Karpas-422 (cell line): ENCODE measurements at places on chromosomes 3 and 15. TPM values are rescaled to one million over a fixed set of nuclear protein-coding genes. Genes with fewer than 3 reads are reported as not detected.

RASL12 gene
- not detected in 2 replicates for total RNA-seq

- H3K4me3 ChIP-seq: no peak overlapping the region
- no peaks in the 10 kb centered on the region for H3K36me3 ChIP-seq
- no peaks in the 10 kb centered on the region; the same call in 1 of the 2 replicates for H3K27me3 ChIP-seq
- H3K27ac ChIP-seq: no peak overlapping the region
- DNase-seq: no peak
These were observed 51.0 kb upstream of the ATP13A3 start for GRCh38 chr3:194537732-194538247.

GRCh38 chr3:185439745-185440466, 58.9 kb downstream of the TMEM41A start:
- H3K36me3 ChIP-seq: no peaks in the 10 kb centered on the region
- no peak for DNase-seq
- H3K27ac ChIP-seq: no peak overlapping the region

UBA7 gene
- 10.5 and 24.4 TPM in 2 replicates for total RNA-seq

- peaks cover 44% of the 10 kb centered on the region for H3K36me3 ChIP-seq
- H3K4me1 ChIP-seq: peaks cover 19% of the 10 kb centered on the region
- H3K27me3 ChIP-seq: no peaks in the 10 kb centered on the region
- H3K4me3 ChIP-seq: peak overlapping the region; percentile 99
- peak; percentile 47 for DNase-seq
These were observed 1.1 kb downstream of the RPS17 start for GRCh38 chr15:82538961-82539690.

- DNase-seq: peak; percentile 82
- no peaks in the 10 kb centered on the region for H3K27me3 ChIP-seq
- no peak overlapping the region for H3K4me3 ChIP-seq
- H3K36me3 ChIP-seq: no peaks in the 10 kb centered on the region
- no peak overlapping the region for H3K27ac ChIP-seq
- H3K4me1 ChIP-seq: no peaks in the 10 kb centered on the region
These were observed 12.4 kb downstream of the NTRK3 start for GRCh38 chr15:88243895-88244787.

DNA sequence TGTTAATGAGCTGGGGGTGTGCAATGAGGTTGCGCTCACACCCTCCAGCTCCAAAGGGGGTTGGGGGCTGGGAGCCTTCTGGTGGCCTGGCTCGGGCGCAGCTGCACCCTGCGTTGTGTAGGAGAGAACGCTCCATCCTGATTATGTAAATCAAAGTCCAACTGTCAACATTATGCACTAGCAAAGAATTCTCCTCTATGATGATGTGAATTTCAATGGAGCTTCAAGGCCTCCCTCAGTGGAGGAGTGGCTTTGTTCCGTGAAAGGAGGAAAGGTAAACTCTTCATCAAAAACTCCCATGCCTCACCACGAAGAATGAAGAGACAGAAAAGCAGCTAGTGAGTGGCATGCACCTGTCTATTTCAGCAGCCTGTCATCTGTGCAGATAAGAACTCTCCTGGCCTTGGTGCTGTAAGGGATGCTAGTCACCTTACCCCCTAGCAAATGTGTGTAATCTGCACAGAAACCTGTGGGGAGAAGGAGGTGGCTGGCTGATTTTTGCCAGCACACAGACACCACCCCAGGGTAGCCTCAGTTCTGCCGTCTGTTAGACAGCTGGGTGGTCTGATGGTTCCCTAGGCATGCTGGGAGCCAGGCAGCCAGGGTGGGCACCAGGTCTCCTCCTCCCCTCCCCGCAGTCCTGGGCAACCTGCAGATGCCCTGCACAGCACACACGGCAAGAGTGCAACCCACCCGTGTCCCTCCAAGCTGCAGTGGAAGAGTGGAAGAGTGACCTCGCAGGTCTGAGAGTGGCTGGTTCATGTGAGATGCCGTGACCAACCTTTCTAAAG, 47.0 kb upstream of the TRPM1 start:
- no peaks in the 10 kb centered on the region for H3K27me3 ChIP-seq
- DNase-seq: no peak
- H3K4me3 ChIP-seq: no peak overlapping the region

ANKRD34C gene
- total RNA-seq: 0.93 TPM in 1 of 2 replicates, not detected in the other

DNA sequence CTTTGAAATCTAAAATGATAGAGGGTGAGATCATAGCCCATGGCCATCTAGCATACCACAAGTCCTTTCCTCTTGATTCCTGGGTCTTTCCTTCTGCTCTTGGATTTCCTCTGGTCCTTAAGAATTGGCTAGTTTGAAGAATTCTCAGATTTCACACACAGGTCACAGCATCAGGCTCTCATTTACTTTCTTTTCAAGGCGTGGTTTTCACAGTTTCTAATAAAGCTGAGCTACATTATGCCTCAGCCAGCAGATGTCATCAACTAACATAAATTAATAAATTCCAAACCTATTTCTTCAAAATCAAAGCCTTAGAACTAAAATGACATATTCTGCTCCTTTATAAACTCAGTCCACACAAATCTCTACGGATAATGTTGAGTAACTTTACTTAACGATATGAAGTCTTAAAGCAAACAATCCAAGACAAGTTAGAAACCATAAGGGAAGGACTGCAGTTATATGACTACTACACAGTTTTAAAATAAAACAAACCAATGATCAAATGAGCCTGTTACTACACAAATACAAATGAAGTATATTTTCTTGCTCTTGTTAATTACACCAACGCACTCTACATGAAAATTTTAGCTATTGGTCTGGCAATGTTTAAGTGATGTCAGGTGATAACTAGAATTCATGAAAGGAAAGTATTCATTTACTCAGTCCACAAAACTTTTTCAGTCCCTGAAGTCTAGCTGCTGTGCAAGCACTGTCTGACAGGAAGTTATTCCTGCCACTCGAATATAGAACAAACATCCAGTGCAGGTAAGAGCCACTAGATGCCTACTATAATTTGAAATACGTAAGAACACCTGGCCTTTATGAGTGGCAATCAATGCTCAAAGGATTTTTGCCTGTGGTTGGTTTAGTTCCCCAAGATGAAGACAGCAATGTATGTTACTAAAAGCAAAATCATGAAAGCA, 9.2 kb downstream of the CCDC14 start:
- H3K27me3 ChIP-seq: no peaks in the 10 kb centered on the region
- H3K4me1 ChIP-seq: peaks cover 20% of the 10 kb centered on the region
- no peak overlapping the region for H3K4me3 ChIP-seq
- H3K27ac ChIP-seq: no peak overlapping the region
- DNase-seq: no peak
- H3K36me3 ChIP-seq: peaks cover 56% of the 10 kb centered on the region
